ENCODE measurements at places on chromosomes 11 and 22.
A peak's percentile ranks its signal among the peaks of the same experiment; 100 is the strongest.

- peak; percentile 94 for DNase-seq
Measured at GRCh38 chr22:50244420-50245213, at the start of gene TUBGCP6. TSS of gene TUBGCP6 (minus strand) at chr22:50245023. CDS start at chr22:50244459, 564 bp downstream.

DNA sequence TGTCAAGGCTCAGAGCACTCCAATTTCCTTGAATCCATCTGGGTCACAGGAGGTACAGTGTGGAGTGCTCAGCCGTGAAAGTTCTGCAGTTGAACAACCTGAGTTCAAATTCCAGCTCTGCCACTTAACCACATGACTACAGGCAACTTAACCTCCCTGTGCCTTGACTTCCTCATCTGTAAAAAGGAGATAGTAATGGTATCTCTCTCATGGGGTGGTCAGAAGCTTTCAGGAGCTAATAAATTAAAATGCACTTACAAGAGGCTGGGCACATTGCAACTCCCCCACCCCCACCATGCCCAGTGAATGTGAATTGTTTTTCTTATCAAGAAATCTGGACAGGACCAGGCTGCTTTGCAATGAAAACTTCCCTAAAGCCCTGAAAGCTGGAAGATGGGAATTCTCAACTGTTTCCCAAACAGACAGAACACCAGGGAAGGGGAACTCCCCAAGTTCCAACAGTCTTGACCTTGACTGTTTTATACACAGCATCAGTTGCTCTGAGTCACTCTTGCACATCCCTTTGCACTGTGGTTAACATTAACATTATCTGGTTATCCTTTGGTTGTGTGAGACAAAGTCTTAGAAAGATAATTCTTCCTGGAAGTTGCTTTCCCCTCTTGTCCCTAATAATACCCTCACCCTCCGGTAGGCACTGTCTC is 137.0 kb downstream of the SLC1A2 start:
- no peak for DNase-seq

GRCh38 chr22:44828193-44828592 is 75.8 kb downstream of the ARHGAP8 start:
- DNase-seq, result no peak

- DNase-seq, result no peak
Measured at GRCh38 chr11:2097998-2098690, 41.0 kb downstream of the IGF2 start.

- no peak for DNase-seq
Measured at GRCh38 chr11:75239531-75240290, 863 bp upstream of the TPBGL start.

Data from lung microvascular endothelial cell (primary cell).